K562 (cell line): ENCODE measurements at places on chromosomes 5 and 9. TPM values are rescaled to one million over a fixed set of nuclear protein-coding genes. Genes with fewer than 3 reads are reported as not detected.
A peak's percentile ranks its signal among the peaks of the same experiment; 100 is the strongest.

- DNase-seq: no peak
Measured at GRCh38 chr9:90839183-90839728, 37.6 kb downstream of the SYK start.

GRCh38 chr5:150163547-150164059 lies 3.0 kb upstream of the CDX1 start:
- DNase-seq: peak; percentile 27

- DNase-seq: no peak
Measured at GRCh38 chr9:72445306-72445995, 76.0 kb upstream of the TMC1 start.

- no peak for DNase-seq
Measured at GRCh38 chr9:116078640-116079039, 75.0 kb upstream of the PAPPA start.

DNA sequence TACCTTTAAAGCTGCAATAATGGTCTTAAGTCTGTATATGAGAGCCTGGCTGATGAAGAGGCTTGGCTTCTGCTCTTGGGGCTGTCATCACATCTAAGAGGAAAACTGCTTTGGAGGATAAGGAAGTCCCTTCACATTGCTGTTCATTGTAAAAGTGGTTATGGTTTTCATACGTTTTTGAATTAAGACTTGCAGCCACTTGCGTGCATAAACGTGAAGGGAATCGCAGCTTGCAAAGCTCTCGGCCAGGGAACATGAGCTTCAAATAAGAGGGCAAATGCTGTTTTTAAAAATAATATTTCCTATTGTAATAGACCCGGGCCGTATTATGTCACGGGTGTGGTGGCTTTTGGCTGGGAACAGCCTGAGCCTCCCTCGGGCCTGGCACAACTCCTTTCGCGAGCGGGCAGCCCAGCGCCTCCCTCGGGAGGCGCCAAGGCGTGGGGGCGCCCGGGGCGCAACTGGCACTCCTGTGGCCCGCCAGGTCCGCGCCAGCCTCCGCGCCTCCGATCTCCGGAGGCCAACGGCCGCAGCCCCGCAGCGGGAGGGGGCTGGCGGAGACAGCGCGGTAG lies 538 bp upstream of the ARHGEF28 start:
- DNase-seq: no peak

DNA sequence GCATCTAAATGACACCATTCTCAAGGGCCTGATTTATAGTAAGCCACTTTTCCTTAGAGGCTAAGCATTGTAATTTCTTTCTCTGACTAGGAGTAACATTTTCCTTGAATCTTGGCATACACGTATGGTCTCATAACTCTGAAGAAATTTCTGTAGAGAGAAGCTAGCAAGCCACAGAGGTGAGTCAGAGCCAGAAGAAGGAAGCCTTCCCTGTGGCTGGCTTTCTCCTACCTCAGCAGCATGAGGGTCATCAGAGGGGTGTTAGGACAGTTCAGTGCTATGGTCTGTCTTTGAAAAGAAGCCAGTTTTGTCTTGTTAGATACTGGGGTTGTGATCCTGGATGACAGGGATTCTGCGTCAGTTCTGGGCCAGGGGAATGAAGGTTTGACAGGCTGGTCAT lies 3.2 kb downstream of the SNX30 start:
- DNase-seq: no peak

- DNase-seq: peak; percentile 73
Measured at GRCh38 chr9:129610473-129611306, 10.2 kb downstream of the C9orf50 start.

GRCh38 chr9:136853596-136854112 lies 1.5 kb downstream of the MAMDC4 start:
- DNase-seq: no peak

DNA sequence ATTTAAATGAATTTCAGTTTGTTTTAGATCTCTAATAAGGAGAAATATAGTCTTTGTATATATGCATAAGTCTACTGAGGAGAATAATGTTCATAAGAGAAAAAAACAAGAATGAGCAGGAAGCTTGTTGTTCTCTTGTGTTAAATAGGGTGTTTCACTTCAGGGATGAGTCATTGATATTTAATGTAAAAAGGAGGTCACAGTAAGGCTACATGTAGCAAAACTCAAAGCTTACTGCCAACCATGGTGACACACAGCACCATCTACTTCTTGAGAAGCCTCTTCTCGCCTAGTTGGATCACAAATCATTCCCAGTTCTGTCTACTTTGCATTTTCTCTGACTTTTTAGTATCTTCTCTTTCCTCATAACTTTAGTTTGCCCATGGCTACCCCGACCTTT lies 1466.0 kb upstream of the C9orf72 start:
- DNase-seq: no peak

ARHGEF39 gene
- 15.1 and 16.1 TPM in 2 replicates for total RNA-seq

YIPF5 gene
- 26.7 and 27.4 TPM in 2 replicates for total RNA-seq
